ENCODE measurements at places on chromosomes 7 and 10. TPM values are rescaled to one million over a fixed set of nuclear protein-coding genes. Genes with fewer than 3 reads are reported as not detected.

- no peak for DNase-seq
- H3K36me3 ChIP-seq, result no peaks in the 10 kb centered on the region
- H3K27ac ChIP-seq, result no peak overlapping the region
- H3K27me3 ChIP-seq, result no peaks in the 10 kb centered on the region
- no peak overlapping the region for H3K4me3 ChIP-seq
Observed at GRCh38 chr10:129901389-129902006, 62.6 kb downstream of the EBF3 start.

GRCh38 chr10:27390681-27391080 lies 113.4 kb upstream of the RAB18 start:
- H3K36me3 ChIP-seq, result no peaks in the 10 kb centered on the region
- H3K27me3 ChIP-seq, result no peaks in the 10 kb centered on the region
- H3K27ac ChIP-seq, result no peak overlapping the region
- peaks cover 11% of the 10 kb centered on the region for H3K4me1 ChIP-seq

DNA sequence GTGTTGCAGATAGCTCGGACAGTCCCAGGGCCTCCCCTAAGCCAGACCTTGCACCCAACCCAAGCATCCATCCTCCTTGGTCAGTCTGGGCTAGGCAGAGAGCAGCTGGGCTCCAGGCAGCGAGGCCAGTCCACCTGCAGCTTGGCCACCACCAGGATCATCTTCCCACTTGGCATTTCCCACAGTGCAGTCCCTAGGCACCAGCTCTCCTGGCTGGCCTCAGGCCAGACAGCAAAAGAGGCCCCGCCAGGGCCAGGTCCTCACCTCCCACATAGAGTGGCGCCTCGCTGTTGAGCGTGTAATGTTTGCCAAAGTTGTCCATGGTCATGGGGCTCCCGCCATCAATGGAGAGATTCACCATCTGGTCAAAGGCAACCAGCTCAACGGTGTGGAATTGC lies 171.7 kb downstream of the LCOR start:
- H3K27ac ChIP-seq, result no peak overlapping the region
- peak; percentile 89 for DNase-seq
- no peaks in the 10 kb centered on the region for H3K27me3 ChIP-seq
- H3K36me3 ChIP-seq, result no peaks in the 10 kb centered on the region
- H3K4me3 ChIP-seq, result no peak overlapping the region
- no peaks in the 10 kb centered on the region for H3K4me1 ChIP-seq

Gene RBM28
- 20.9 TPM for total RNA-seq

Gene PTN
- total RNA-seq, result 48.4 TPM

Gene SLC18A3
- total RNA-seq, result 0.49 TPM

Gene GRB10
- total RNA-seq, result 48.6 TPM
